Left forelimb (tissue), 1 donor: ENCODE measurements at places on chromosomes 2 and 18.

- no peak for DNase-seq
These were observed 68.0 kb downstream of the RBMS1 start for GRCh38 chr2:160425434-160426151.

DNA sequence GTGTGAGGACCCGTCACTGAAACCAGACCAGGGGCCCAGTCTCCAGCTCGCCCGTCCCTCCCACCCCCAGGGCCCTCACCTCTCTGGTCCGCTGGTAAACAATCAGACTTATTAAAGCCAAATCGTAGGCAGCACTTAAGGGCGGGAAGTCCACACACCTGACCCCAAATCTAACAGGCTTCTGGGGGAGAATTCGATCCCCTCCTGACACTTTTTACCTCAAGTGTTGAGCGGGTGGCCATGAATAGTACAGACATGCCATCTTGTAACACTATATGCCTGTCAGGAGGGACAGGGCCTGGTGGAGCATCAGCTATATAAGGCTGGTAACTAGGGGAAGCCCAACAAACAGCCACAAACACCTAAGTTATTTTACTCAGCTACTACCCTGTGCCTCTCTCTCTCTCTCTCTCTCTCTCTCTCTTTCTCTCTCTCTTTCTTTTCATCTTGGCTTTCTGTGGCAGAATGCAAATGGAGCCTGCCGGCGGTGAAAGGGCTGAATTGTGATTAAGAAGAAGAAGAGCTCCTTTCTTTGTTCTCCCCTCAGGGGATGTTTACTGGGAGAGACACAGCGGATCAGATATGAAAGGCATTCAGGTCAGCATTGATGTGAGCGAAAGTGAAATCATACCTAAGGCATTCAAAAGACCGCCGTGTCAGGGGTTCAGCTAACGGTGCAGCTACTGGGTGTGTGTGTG, 9.5 kb downstream of the ZEB2 start:
- no peak for DNase-seq

DNA sequence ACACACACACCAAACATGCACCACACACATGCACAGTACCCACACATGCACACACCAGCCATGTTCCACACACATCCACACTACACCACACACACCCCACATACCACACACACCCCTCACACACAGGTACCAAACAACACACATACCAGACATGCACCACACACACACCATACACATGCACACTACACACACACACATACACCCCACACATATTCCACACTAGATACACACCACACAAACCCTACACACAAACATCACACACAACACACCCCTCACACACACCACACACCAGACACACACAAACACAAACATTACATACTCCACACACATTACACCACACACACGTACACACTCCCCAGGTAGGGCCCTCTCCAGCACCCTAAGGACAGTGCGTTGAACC, 51.2 kb downstream of the TRABD2A start:
- no peak for DNase-seq

DNA sequence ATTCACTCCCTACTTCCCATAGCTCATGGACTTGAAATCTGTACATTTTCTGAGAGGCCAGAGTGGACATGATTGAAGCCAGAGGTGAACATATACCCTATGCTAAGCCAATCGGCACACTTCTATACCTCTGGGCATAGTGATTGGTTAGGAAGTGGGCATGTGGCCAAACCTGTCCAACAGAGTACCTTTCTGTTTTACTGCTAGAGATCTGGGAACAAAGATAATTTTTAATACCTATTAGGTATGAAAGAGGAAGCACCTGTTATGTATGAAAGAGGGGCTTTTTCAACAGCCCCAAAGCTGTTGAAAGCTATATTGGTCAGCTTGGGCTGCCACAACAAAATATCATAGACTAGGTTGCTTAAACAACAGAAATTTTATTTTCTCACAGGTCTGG, 27.7 kb downstream of the METTL8 start:
- no peak for DNase-seq

- no peak for DNase-seq
These were observed 119.3 kb upstream of the SIX2 start for GRCh38 chr2:45128580-45128997.

- no peak for DNase-seq
These were observed 63.0 kb downstream of the EIPR1 start for GRCh38 chr2:3314626-3315025.

DNA sequence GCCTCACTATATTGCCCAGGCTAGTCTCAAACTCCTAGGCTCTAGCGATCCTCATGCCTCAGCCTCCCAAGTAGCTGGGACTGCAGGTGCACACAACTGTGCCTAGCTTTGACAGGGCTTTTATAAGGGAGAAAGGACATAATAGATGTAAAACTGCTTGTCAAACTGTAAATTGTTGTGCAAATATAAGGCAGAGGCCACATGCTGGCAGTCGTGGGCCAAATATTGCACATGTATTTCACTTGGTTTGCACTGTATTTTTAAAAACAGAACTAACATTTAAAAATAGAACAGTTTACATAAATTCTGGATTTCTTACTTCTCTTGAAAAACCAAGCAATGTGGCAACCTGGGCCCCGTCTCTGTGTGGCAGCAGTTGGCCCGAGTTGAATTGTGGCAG, 31.2 kb upstream of the MYO3B start:
- no peak for DNase-seq

DNA sequence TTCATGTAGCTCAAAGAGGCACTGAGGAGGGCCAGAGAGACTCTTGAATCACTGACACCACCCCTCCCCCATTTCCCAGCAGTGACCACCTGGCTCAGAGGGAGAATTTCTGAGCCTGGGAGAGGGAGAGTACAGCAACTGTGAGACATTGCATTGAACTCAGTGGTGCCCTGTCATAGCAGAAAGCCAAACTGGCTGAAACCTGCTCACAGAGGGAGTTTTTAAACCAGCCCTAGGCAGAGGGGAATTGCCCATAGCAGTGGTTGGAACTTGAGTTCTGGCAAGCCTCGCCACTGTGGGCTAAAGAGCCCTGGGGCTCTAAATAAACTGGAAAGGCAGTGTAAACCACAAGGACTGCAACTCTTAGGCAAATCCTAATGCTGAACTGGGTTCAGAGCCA, 243.1 kb downstream of the ADCYAP1 start:
- DNase-seq, result no peak

DNA sequence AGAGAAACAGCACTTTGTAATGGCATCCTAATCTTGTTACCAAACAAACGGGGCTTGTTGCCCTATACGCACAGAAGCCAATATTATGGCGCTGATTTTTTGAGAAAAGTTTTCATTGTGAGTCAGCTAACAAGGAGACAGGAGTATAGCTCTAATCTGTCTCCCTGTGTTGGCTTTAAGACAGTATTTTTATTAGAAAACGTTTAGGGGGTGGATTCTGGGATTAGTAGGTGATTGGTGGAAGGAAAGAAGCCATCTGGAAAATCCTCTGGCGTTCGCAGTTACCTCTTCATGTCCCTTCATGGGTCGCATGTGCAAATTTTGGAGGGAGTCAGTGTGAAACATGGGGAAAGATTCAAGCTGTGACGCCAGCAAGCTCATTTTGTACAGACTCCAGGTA, 698 bp upstream of the TMEM237 start:
- DNase-seq, result no peak

- DNase-seq, result no peak
These were observed 56.2 kb downstream of the REEP1 start for GRCh38 chr2:86281066-86281700.

- DNase-seq, result no peak
These were observed 30.0 kb downstream of the RNF125 start for GRCh38 chr18:32048507-32049091.

- DNase-seq, result no peak
These were observed 313.2 kb downstream of the PIK3C3 start for GRCh38 chr18:42268186-42268725.

- DNase-seq, result no peak
These were observed 921.3 kb downstream of the CPS1 start for GRCh38 chr2:211477537-211478275.

DNA sequence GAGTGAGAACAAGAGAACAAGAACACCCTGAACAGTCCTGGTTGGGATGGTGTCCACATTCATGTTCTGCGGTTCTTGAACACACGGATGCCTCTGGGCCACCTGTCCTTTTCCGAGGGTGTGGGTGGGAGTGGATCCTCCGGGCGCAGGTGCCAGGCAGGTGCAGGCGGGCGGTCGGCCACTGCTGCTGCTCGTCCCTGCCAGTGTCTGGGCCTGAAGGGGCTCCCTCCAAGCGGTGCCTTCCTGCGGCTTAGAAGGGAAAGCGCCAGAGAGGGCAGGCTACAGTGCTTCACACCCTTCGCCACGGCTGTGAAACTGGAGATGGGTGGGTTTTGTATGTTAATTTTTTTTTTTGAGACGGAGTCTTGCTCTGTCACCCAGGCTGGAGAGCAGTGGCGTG, 8.0 kb upstream of the D2HGDH start:
- DNase-seq, result no peak

GRCh38 chr2:8987410-8987809, 16.1 kb downstream of the MBOAT2 start:
- DNase-seq, result no peak

DNA sequence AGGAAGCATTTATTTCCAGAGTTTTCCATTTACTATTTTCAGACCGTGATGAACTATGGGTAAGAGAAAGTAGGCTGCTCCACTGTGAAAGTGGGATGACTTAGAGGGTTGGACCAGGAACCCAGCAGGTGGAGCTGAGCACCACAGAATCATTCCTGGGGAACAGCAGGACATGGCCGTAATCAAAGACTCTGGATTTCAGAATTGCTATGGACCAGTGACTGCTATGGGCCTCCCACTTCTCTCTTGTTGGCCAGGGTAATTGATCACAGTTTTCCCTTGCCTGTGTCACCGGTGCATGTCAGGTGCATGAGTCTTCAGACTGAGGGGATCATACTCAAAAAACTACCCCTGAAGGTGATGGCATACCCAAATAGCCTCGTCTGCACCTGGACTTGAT, 90.6 kb upstream of the GPC1 start:
- no peak for DNase-seq

DNA sequence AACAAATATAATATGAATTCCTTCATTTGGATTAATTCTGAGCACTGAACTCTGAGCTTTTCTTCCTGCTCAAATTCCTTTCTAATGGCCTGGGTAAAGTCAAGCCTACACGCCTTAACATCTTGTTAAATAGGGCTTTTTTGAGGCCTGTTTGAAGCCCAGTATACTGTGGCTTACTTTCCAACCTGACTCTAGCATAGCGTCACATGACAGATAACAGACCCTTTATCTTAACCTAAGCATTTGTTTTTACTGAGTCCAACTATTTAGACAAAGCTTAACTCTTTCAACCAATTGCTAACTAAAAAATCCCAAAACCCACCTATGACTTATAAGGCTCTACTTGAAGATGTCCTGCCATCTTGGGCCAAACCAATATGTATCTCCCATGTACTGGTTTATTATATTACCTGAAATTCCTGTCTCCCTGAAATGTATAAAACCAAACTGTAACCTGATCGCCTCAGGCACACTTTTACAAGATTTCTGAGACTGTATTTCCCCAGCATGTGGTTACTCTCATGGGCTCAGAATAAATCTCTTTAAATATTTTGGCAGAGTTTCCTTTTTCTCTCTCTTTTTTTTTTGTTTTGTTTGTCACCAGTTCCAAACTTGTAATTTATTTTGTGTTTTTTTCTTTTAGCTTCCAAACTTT, 271.1 kb upstream of the VWC2L start:
- no peak for DNase-seq

- no peak for DNase-seq
These were observed 139.8 kb upstream of the NCK2 start for GRCh38 chr2:105604938-105605337.

DNA sequence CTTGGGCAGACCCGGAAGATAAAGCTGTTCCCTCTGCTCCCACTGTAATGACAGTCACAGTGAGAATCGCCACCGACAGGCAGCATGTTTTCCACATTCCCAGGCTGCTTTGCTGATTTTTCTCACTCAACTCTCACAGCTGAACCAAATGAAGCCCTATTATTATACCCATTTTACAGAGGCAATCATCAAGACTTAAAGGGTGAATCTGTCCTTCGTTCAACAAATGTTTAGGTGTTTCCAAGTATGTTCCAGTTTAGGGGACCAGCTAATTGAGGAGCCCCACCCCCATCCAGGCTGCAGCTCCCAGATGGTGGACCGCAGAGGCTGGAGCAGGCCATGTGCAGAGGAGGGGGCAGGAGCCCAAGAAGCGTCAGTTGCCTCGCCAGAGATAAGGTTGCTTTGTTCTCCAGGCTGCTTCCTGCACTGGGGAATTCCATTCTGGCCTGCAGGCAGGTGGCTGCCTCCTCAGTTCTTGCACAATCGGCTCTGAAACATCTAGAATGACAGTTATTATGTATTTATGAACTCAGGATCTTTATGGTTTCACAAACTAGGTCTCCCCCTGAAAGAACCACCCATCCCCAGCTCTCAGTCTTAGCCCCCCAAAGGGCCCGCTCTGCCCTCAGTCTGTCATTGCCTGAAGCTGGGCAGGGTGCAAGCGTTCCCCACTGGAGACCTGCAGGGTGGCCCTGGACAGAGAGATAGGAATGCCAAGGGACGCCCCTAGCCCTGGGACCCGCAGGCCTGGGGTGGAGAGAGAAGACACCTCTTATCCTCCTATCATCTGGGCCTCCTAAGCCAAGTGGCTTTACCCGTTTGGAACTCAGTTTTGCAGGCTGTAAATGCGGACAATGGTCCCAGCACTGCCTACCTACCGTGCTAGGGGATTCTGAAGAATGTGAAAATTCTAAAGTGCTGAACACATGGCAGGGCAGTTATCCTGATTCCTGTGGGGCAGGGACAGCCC, 49.1 kb upstream of the MYCN start:
- DNase-seq, result no peak

DNA sequence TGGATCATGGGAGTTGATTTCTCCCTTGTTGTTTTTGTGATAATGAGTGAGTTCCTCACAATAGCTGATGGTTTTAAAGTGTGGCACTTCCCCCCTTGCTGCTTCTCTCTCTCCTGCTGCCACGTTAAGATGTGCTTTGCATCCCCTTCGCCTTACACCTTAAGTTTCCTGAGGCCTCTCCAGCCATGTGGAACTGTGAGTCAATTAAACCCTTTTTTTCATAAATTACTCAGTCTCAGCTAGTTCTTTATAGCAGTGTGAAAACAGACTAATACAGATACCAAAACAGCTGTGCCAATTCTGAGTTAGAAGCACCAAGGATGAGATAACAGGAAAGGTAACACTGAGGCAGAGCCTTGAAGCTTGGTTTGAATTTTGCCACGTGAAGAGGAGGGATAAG, 44.7 kb downstream of the ITSN2 start:
- no peak for DNase-seq

- no peak for DNase-seq
These were observed 52.3 kb upstream of the ELOA2 start for GRCh38 chr18:47087676-47088075.

DNA sequence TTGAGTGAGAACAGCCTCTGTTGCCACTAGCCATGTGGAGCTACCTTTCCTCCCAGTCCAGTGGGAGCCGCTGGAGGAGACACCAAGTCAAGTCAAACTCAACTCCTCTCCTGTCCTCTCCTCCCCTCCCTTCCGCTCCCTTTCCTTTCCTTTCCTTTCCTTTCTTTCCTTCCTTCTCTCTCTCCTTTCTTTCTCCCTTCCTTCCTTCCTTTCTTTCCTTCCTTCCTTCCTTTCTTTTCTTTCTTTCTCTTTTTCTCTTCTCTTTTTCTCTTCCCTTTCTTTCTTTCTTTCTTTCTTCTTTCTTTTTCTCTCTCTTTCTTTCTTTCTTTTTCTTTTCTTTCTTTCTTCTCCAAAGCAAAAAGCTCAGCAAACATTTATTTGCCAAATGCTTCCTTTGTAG, 44.5 kb downstream of the THNSL2 start:
- no peak for DNase-seq

- no peak for DNase-seq
These were observed 12.3 kb downstream of the ZEB2 start for GRCh38 chr2:144507441-144508171.
